ENCODE measurements at places on chromosomes 1 and 21. TPM values are rescaled to one million over a fixed set of nuclear protein-coding genes. Genes with fewer than 3 reads are reported as not detected.

ATAD3C gene
- total RNA-seq: 3.4 TPM

DIO1 gene
- not detected for total RNA-seq

F13B gene
- not detected for total RNA-seq

FMO5 gene
- 0.75 TPM for total RNA-seq

PLEKHN1 gene
- total RNA-seq: not detected

VWA5B1 gene
- not detected for total RNA-seq

DNA sequence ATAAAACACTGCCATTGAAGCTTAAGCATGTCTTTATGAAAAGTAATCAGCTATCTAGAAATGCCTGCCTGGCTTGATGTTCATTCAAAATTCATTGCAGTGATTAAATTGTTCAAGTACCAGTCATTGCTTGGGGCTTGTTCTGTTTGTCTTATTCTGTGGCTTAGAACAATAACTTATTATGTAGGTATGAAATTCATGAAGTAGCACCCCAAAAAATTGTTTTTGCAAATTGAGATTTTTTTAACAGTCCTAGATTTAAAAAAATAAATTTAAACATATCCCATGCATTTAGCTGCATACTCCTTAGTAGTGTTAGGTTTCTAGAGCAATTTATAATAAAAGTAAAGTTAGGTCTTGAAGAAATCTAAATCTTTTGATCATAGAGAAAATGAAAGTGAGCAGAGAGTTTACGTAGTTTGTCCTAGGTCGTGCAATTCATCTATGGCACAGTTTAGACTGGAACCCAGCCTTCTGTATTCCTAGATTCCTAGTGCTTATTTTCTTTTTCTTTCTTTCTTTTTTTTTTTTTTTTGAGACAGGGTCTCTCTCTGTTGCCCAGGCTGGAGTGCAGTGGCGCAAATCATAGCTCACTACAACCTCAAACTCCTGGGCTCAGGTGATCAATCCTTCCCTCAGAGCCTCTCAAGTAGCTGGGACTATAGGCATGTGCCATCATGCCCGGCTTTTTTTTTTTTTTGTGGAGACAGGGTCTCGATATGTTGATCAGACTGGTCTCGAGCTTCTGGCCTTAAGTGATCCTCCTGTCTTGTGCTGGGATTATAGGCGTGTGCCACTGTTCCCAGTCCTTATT is 9.3 kb downstream of the MIER1 start:
- H3K4me3 ChIP-seq: no peak overlapping the region
- no peaks in the 10 kb centered on the region for H3K27me3 ChIP-seq
- peaks cover 60% of the 10 kb centered on the region for H3K4me1 ChIP-seq
- no peak for DNase-seq
- H3K27ac ChIP-seq: no peak overlapping the region

DNA sequence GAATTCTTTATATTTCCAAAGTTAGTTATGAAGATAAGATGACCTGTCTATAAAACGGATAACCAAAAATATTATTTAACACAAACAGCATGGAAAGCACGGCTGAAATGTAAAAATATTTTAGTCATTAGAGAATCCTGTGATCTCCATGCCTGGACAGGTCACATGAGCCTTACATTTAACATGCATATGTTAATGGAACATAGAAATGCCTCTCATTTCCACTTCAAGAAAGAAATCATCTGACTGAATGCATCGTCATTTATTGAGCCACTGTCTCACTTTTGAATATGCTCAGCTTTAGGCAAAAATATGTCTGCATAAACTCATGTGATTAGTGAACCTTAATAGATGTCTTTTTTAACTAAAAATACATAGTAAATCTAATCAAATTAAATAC is 115.5 kb upstream of the COL24A1 start:
- no peak overlapping the region for H3K4me3 ChIP-seq
- no peaks in the 10 kb centered on the region for H3K36me3 ChIP-seq
- no peaks in the 10 kb centered on the region for H3K4me1 ChIP-seq
- no peak overlapping the region for H3K27ac ChIP-seq
- DNase-seq: no peak

DNA sequence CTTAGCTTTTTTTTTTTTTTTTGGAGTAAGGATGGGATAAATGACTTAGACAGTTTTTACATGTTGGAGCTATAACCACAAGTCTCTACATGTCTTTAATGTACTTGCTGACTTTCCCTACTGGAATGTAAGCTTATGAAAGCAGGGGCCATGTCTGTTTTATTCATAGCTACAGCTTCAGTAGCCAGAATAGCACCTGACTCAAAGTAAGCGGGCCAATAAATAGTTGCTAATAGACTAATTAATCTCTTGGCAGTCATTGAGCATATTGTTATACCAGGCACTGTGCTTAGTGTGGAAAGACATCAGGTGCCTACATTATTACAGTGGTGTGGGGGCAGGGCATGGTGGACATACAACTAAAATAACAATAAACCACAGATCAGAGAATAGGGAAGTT is 84.4 kb upstream of the HOOK1 start:
- no peak for DNase-seq
- H3K27ac ChIP-seq: peak overlapping the region; percentile 82
- H3K36me3 ChIP-seq: no peaks in the 10 kb centered on the region
- peaks cover 17% of the 10 kb centered on the region for H3K4me1 ChIP-seq
- H3K4me3 ChIP-seq: no peak overlapping the region

DNA sequence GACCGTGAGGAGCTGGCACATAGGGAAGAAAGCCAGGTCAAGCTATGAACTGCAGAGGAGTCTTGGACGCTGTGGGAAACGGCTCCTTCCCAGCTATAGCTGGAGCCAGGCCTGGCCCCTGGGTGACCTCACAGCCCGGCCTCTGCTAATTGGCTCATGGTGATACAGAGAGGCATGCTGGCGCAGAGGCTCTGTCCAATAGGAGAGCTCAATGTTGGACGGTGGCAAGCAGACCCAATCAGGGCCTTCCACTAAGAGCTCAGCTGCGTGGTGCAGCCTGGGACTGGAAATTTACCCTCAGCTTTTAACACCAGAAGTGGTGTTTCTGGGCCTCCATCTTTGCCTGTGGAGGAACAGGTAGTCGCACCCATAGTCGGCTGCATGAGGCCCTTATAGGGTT is 64.4 kb upstream of the GRHL3 start:
- H3K27ac ChIP-seq: no peak overlapping the region
- H3K36me3 ChIP-seq: no peaks in the 10 kb centered on the region
- no peak overlapping the region for H3K4me3 ChIP-seq
- DNase-seq: no peak

DNA sequence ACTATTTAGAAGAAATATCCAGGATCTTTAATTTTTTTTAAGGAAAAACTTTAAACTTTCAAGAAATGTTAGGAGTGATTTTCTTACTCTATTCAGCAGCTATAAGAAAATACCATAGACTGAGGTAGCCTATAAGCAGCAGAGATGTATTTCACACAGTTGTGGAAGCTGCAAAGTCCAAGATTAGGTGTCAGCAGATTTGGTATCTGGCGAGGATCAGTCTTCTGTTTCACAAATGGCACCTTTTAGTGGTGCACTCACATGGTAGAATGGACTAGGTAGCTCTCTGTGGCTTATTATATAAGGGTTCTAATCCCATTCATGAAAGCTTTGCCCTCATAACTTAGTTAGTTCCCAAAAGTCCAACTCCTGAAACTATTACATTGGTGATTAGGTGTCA is 207.4 kb downstream of the NCAM2 start:
- H3K27me3 ChIP-seq: no peaks in the 10 kb centered on the region
- no peak overlapping the region for H3K27ac ChIP-seq
- no peak overlapping the region for H3K4me3 ChIP-seq
- H3K36me3 ChIP-seq: no peaks in the 10 kb centered on the region
- no peaks in the 10 kb centered on the region for H3K4me1 ChIP-seq

DNA sequence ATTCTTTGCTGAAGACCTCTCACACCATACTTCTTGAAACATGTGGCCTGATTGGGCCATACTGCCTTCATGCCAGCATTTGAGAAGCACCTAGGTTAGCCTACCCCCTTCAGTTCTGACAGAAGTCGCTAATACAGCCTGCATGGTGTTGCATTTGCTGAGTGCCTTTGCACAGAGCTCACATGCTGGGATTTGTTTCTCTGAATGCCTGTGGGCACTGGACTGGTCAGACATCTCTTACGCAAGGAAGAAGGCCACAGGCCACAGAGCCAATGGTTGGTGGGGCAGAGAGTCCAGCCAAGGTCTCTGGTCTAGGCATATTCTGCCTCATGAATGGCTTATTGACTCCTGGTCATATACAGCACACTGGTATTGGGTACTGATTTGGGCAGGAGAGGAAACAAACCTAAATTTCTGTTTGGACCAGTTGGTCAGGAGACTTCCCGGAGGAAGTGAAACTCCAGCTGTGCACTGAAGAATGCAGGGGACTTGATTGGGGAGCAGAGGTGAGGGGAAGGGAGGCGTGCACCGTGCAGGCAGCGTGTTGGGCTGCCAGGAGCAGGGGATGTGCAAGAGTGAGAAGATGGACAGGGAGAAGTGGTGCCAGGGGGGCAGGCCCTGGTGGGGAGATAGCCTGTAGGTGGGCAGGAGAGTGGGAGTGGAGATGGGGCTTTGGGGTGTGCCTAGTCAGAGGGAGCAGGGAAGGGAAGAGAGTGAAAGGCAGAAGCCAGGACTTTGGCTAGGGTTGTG is 18.1 kb downstream of the URB2 start:
- peaks cover 53% of the 10 kb centered on the region for H3K36me3 ChIP-seq
- DNase-seq: peak; percentile 12
- no peaks in the 10 kb centered on the region for H3K27me3 ChIP-seq
- no peak overlapping the region for H3K27ac ChIP-seq
- H3K4me3 ChIP-seq: no peak overlapping the region
- H3K4me1 ChIP-seq: no peaks in the 10 kb centered on the region

DNA sequence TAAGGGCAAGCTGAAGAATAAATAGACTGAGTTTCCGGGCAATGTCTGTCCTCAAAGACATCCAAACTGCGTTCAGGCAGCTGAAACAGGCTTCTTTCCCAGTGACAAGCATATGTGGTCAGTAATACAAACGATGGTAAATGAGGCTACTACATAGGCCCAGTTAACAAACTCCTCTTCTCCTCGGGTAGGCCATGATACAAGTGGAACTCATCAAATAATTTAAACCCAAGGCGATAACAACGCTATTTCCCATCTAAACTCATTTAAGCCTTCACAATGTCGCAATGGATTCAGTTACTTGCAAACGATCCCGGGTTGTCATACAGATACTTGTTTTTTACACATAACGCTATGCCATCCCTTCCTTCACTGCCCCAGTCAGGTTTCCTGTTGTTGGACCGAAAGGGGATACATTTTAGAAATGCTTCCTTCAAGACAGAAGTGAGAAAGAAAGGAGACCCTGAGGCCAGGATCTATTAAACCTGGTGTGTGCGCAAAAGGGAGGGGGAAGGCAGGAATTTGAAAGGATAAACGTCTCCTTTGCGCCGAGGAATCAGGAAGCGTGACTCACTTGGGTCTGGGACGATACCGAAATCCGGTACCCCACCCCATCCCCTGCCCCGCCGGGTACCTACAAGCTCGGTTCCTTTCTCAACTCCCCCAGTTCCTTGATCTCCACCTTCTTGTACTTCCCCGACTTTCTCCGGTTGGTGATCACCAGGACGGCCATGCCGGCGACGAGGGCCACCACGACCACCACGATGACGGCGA is 1.3 kb downstream of the TACSTD2 start:
- no peak for DNase-seq
- H3K27ac ChIP-seq: no peak overlapping the region
- peaks cover 10% of the 10 kb centered on the region for H3K4me1 ChIP-seq

DNA sequence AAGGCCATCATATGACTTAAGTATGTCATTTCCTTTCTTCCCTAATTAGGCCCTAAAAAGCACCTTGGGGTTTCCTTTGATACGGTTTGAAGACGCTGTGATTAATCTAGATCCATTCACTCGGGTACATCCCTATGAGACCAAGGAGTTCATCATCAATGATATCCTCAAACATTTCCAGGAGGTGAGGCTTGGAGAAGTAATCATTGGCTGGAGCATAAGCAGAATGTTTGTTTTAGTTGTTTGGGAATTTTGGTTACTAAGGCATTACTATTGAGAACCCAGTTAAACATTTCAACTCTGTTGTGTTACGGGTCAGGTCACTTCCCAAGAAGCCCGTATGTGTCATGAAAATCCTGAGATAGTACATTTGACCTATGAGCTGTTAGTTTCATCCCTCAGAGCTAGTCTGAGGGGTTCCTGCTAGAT is 185.2 kb downstream of the VPS13D start:
- H3K27ac ChIP-seq: no peak overlapping the region
- no peaks in the 10 kb centered on the region for H3K27me3 ChIP-seq
- DNase-seq: no peak
- peaks cover 65% of the 10 kb centered on the region for H3K36me3 ChIP-seq
- no peak overlapping the region for H3K4me3 ChIP-seq
- no peaks in the 10 kb centered on the region for H3K4me1 ChIP-seq

DNA sequence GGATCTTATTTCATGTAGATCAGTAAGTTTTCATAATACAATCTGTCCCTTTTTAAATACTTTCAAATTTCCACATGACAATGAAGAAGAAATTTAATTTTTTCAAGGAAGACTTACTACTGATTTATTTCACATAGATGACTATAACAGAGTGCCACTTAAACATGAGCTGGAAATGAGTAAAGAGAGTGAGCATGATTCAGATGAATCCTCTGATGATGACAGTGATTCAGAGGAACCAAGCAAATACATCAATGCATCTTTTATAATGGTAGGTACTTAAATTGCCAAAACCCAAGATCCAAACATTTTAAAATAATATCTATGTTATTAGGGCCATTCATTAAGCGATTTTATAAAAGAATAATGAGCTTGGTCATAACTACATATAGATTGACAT is 110.4 kb downstream of the PTPRC start:
- H3K4me3 ChIP-seq: no peak overlapping the region
- H3K27me3 ChIP-seq: no peaks in the 10 kb centered on the region
- peaks cover 3% of the 10 kb centered on the region for H3K36me3 ChIP-seq
- no peak overlapping the region for H3K27ac ChIP-seq
- H3K4me1 ChIP-seq: no peaks in the 10 kb centered on the region
- no peak for DNase-seq

GRCh38 chr1:8818325-8818775 is 910 bp upstream of the RERE start:
- no peaks in the 10 kb centered on the region for H3K27me3 ChIP-seq
- no peaks in the 10 kb centered on the region for H3K36me3 ChIP-seq
- peak overlapping the region; percentile 79 for H3K4me3 ChIP-seq
- H3K27ac ChIP-seq: peak overlapping the region; percentile 96
- H3K4me1 ChIP-seq: peaks cover 12% of the 10 kb centered on the region

DNA sequence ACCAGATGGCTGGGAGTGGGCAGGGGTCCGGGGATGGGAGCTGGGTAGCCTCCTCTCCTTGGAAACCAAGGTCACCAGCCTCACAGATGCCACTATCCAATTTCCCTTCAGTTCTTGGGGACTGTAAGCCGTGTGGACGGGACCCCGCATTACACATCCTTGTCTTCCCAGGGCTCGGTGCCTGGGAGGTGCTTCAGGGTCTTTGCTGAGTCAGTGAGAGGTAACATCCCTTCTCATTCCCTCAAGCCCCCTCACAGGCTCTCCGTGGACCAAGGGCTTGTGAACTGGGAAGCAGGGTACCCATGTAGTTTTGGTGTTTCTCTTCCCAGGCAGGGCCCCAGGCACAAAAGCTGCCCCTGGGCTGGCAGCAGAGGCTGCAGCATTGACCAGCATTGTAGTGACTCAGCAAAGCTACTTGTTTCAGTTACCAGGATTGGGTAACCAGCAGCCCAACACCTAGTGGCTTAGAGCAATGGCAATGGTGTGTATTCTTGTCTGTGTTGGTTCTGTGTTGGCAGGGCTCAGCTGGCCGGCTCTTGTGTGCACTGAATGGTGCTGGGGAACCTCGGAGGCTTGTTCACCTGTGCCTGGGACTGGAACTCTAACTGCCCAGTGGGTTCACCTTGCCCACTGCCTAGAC is 24.6 kb upstream of the PCBP3 start:
- DNase-seq: no peak
- H3K27me3 ChIP-seq: peaks cover 61% of the 10 kb centered on the region
- H3K36me3 ChIP-seq: no peaks in the 10 kb centered on the region
- no peak overlapping the region for H3K27ac ChIP-seq
- no peak overlapping the region for H3K4me3 ChIP-seq
- H3K4me1 ChIP-seq: no peaks in the 10 kb centered on the region
